Calu3 (cell line): ENCODE measurements at places on chromosomes 11 and 22. TPM values are rescaled to one million over a fixed set of nuclear protein-coding genes. Genes with fewer than 3 reads are reported as not detected.

- H3K4me3 ChIP-seq, result peak overlapping the region; percentile 75
- DNase-seq, result peak; percentile 87
- H3K4me1 ChIP-seq, result peaks cover 28% of the 10 kb centered on the region
- H3K27me3 ChIP-seq, result peaks cover 13% of the 10 kb centered on the region
- H3K36me3 ChIP-seq, result peaks cover 15% of the 10 kb centered on the region
- peak overlapping the region; percentile 47 for H3K27ac ChIP-seq
Observed at GRCh38 chr11:67022341-67022933, 497 bp upstream of the SYT12 start.

DNA sequence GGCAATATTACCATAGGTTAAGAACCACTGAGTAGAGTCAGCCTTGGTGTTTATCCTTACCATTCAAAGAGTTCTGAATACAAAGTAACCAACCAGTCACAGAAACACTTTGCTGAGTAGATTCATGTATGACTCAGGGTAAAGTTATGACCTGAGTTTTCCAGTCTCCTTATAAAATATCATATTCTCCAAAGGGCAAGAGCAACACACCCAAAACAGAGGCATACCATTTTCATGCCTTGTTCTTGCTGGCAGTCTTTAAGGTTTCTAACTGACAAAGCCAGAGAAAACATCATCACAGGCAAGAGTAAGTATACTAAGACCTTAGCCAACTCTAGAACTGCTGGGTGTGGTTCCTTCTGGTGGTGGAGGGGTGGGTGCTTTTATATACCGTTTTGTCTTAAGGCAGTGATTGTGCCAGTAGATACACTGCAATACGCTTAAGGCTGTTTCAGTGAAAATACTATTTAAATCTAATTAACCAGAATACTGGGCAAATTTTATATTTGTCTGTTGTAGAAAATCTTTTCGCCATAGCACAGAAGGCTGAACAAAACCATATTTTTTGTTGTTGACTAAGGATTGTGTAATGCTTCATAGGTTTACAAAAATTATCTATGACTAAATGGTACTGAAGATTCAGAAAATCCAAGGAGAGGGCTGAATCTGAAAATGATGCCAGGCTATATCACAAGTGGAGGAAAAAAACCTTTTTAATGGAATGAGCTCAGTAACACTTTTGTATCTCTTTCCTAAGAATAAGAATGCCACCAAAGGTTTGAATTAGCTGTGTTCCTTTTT lies 3.0 kb downstream of the ATL3 start:
- H3K27ac ChIP-seq, result peak overlapping the region; percentile 66
- peaks cover 51% of the 10 kb centered on the region for H3K36me3 ChIP-seq
- DNase-seq, result no peak
- H3K4me1 ChIP-seq, result peaks cover 33% of the 10 kb centered on the region
- H3K27me3 ChIP-seq, result no peaks in the 10 kb centered on the region
- H3K4me3 ChIP-seq, result no peak overlapping the region

GRCh38 chr11:17745023-17745772 lies 10.6 kb downstream of the KCNC1 start:
- H3K27me3 ChIP-seq, result peaks cover 50% of the 10 kb centered on the region
- no peak overlapping the region for H3K4me3 ChIP-seq
- no peaks in the 10 kb centered on the region for H3K36me3 ChIP-seq
- no peak for DNase-seq
- no peak overlapping the region for H3K27ac ChIP-seq

- H3K4me1 ChIP-seq, result peaks cover 11% of the 10 kb centered on the region
- H3K4me3 ChIP-seq, result no peak overlapping the region
- no peak overlapping the region for H3K27ac ChIP-seq
- H3K36me3 ChIP-seq, result peaks cover 30% of the 10 kb centered on the region
- DNase-seq, result no peak
Observed at GRCh38 chr22:43928468-43928867, 4.9 kb downstream of the PNPLA3 start.

- H3K4me3 ChIP-seq, result no peak overlapping the region
- H3K27ac ChIP-seq, result no peak overlapping the region
- DNase-seq, result no peak
- no peaks in the 10 kb centered on the region for H3K36me3 ChIP-seq
Observed at GRCh38 chr11:7909585-7910285, 21.3 kb downstream of the OR10A6 start.

DNA sequence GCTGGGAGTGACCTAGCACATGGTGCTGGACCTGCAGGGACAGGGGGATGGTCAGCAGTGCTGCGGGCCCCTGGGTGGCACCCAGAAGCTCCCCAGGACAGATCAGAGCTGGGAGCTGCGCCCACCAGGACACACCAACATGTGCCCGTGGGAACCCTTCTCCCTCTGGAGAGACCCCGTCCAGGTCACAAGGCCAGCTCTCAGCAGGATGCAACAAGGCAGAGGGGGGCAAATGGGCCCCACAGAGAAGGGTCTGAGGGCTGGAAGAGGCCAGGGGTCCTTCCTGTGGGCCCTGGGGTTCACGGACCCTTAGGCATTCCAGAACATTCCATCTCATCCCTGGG lies 6.2 kb downstream of the DUSP8 start:
- peaks cover 7% of the 10 kb centered on the region for H3K4me1 ChIP-seq
- H3K27me3 ChIP-seq, result no peaks in the 10 kb centered on the region
- no peak overlapping the region for H3K27ac ChIP-seq
- no peak for DNase-seq
- peaks cover 38% of the 10 kb centered on the region for H3K36me3 ChIP-seq
- H3K4me3 ChIP-seq, result no peak overlapping the region

GRCh38 chr11:111631666-111632039 lies 29.4 kb downstream of the SIK2 start:
- no peaks in the 10 kb centered on the region for H3K36me3 ChIP-seq
- H3K27me3 ChIP-seq, result no peaks in the 10 kb centered on the region
- DNase-seq, result no peak
- H3K27ac ChIP-seq, result no peak overlapping the region
- H3K4me3 ChIP-seq, result no peak overlapping the region

GRCh38 chr22:38426628-38427027 lies 28.4 kb downstream of the KCNJ4 start:
- DNase-seq, result no peak
- peaks cover 9% of the 10 kb centered on the region for H3K4me1 ChIP-seq
- H3K36me3 ChIP-seq, result no peaks in the 10 kb centered on the region
- peaks cover 9% of the 10 kb centered on the region for H3K27me3 ChIP-seq

DNA sequence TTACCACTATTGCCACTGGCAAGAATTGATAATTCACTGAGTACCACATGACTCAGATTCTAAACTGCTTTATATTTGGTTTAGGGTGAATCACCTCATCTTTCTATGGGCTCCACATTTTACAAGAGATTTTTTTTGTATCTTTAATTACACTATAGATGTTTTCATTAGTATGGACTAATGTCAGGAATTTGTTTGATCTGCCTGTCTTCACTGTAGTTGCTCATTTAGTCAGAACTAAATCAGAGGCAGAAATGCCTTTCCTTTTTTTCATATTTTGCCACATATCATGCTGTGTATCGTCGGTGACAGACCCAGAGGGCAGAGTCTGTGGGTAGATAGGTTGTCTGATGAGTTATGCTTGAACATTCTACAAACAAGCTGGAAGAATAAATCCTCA lies 524.1 kb downstream of the METTL15 start:
- no peak overlapping the region for H3K27ac ChIP-seq
- DNase-seq, result no peak
- H3K4me3 ChIP-seq, result no peak overlapping the region
- H3K4me1 ChIP-seq, result no peaks in the 10 kb centered on the region
- H3K27me3 ChIP-seq, result no peaks in the 10 kb centered on the region

DNA sequence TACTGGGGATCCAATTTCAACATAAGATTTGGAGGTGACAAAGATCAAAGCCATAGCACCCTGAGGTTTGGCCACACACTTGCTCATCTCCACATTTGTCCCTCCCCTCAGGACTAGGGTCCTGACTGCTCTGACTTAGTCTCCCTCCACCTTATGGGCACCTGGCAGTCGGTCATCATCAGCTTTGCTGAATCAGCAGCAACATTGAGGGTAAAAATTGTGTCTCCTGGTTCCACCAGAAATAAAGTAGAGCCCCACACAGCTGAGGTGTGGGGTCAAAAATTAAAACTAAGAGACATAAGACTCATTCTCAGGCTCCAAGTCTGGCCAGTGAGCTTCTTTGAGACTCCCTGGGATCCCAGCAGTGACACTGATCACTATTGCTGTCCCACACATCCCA lies 56.2 kb downstream of the GGTLC2 start:
- no peak overlapping the region for H3K27ac ChIP-seq
- peaks cover 17% of the 10 kb centered on the region for H3K4me1 ChIP-seq
- no peaks in the 10 kb centered on the region for H3K27me3 ChIP-seq
- H3K36me3 ChIP-seq, result no peaks in the 10 kb centered on the region

DNA sequence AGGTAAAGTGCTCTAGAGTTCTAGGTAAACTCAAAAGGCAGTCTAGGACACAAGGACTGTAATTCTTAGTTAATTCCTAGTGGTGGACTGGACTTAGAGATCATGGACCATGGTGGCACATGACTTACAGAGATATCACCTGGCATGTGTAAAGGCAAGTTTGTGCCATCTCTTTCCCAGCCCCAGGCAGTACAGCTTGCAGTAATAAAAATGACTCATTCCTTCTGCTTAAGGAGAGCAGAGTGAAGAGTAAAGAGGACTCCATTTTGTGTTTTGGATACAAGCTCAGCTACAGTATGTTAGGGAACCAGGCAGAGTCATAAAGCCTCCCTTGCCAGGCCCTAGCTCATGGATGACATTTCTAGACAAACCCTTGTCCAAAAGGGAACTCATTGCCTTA lies 629.9 kb downstream of the JRKL start:
- H3K4me1 ChIP-seq, result no peaks in the 10 kb centered on the region
- no peaks in the 10 kb centered on the region for H3K27me3 ChIP-seq
- H3K27ac ChIP-seq, result no peak overlapping the region

GRCh38 chr11:45432100-45432499 lies 146.0 kb upstream of the SYT13 start:
- peaks cover 91% of the 10 kb centered on the region for H3K27me3 ChIP-seq
- no peak for DNase-seq
- no peak overlapping the region for H3K27ac ChIP-seq
- H3K36me3 ChIP-seq, result no peaks in the 10 kb centered on the region

DNA sequence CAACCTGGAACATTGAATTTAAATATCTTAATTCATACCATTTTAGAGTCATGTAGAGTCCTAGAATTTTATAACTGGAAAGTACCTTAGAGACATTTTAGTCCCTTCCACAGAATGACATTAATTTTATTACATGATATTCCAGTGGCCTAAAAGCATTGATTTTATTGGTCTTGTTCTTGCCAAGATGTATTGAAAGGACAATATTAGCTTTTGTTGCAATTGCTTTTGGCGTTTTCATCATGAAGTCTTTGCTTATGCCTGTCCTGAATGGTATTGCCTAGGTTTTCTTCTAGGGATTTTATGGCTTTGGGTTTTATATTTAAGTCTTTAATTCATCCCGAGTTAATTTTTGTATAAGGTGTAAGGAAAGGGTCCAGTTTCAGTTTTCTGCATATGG lies 29.0 kb downstream of the OR51F1 start:
- H3K4me3 ChIP-seq, result no peak overlapping the region
- no peaks in the 10 kb centered on the region for H3K36me3 ChIP-seq
- no peak overlapping the region for H3K27ac ChIP-seq

Gene OMP
- total RNA-seq, result 1.1 and 2.6 TPM in 2 replicates

Gene LGR4
- total RNA-seq, result 50.0 and 51.4 TPM in 2 replicates

Gene KCNJ5
- total RNA-seq, result not detected in 2 replicates
